ENCODE measurements at places on chromosomes 3 and 15.

DNA sequence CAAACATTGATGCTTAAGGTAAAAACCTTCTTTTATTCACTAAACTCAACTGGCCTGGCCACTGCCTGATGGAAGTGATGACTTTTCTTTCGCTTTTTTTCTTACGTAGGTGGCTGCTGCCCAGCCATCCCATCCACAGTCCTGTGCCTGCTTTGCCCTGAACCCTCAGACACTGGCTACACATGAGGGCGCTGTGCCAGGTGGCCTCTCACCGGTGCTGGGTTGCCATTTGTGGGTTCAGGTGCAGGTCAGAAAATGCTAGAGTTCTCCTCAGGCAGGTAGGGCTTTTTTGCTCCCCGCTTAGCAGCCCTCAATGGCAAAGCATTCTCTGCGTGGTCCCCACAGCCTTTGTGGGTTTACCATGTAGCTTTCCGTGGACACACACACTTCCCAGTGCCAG lies 88.3 kb upstream of the PRR23E start:
- no peak for DNase-seq

- DNase-seq, result no peak
These were observed 1.1 kb downstream of the IL16 start for GRCh38 chr15:81197688-81198281.

- peak; percentile 29 for DNase-seq
These were observed 60.2 kb downstream of the DENND4A start for GRCh38 chr15:65731926-65732325.

DNA sequence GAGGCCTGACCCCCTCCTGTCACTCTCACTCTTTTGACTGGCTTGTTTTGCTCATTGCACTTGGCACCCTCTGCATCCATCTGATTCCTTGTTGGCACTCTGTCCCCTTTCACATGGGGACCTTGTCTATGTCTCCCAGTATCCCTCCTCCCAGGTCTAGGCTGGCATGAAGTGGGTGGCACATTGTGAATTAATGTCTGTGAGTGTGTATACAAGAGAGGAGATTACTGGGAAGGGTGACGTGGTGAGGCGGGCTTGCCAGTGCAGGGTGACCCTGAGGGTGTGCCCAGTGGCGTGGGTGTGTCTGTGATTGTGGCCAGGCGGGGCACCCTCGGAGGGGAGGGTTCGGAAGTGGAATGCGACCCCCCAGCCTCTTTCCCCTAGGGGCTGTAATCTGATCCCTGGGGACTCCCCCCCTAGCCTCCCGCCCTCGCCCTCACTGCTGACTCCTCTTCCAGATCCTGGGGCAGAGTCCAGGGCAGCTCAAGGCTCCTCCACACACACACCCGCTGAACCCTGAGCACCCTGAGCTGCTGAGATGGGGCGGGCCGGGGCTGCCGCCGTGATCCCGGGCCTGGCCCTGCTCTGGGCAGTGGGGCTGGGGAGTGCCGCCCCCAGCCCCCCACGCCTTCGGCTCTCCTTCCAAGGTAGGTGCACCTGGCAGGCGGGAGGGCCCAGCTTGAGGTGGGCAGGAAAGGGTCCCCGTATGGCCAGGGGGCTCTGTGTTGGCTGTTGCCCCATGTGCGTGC lies at the start of gene SEMA3B:
SEMA3B (plus strand) TSS at position 445 of the 749 bp plus-strand sequence; CDS start at position 539, 94 bp downstream.
- DNase-seq, result peak; percentile 60

DNA sequence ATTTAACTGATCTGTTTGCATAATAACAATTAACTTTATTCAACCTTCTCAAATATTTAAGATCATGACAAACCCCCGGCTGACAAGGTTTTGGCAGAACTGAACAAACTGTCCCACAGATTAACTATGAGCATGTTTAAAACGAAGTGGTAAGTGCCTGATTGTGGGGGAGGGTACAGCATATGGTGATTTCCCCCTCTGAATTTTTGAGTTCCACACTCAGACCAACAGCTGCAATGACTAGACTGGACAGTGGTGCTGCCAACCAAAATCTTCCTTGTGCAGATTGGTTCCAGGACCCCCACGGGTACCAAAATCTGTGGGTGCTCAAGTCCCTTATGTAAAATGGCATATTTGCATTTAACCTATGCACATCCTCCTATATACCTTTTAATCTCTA lies 449.5 kb downstream of the SHQ1 start:
- DNase-seq, result no peak

- DNase-seq, result peak; percentile 43
These were observed 316.2 kb downstream of the PTPRG start for GRCh38 chr3:61877359-61878138.

DNA sequence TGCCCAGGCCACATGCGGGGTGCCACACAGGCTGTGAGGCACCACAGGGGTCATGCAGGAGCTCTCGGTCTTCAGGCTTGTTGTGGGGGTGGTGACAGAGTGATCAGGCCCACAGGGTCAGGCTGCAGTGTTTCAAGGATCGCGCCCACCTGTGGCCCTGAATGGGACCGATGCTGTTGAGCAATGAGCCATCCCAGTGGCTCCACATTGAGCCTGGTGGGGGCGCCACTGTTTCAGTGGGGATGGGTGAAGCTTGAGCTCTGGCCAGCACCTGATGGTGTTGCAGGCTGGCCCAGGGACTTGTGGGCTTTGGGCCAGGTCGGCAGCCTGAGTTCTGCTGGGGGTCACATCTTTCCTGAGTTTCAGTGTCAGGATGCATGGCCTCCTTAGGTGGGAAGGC lies 230.1 kb downstream of the UBE3A start:
- no peak for DNase-seq

- DNase-seq, result no peak
These were observed 296 bp downstream of the TPRA1 start for GRCh38 chr3:127590282-127590592.

DNA sequence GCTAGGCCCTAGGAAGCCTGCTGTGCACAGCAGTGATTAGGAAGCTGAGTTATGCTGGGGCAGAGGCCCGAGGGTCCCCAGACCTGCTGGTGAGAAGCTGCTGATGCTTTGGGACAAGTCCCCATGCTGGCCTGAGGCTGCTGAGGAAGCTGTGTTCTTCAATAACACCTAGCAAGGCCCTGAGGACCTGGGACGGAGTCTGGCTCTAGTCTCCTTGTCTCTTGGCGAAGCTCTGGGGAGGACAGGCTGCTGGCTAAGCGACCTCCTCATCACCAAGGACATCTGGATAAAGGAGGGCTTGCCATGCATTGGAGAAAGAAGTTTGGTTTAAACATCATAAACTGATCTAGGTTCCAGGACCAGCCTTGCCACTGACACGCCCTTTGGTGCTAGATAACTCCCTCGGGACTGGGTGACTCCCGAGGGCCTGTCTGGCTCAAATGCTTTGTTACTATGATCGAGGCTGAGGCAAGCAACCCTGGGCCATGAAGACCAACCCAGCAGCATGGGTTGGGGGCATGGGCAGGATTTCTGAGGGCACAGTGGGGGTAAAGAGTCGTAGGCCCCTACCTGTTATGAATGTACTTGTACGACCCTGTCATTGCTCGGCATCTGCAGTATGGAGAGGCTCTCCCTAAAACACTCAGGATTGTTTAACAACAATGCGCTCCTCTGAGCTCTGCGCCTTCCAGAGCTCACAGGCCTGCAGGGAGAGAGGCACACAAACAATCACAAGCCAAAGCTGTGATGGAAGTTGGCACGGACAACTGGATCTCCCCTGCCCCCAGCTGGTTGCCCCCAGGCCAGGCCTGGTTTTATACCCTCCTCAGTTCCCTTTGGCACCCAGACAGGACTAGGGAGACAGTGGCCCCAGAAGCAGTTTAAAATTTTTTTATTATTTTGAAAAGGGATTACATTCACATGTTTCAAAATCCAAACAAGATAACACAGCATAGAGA lies 64.4 kb downstream of the LINGO1 start:
- no peak for DNase-seq

DNA sequence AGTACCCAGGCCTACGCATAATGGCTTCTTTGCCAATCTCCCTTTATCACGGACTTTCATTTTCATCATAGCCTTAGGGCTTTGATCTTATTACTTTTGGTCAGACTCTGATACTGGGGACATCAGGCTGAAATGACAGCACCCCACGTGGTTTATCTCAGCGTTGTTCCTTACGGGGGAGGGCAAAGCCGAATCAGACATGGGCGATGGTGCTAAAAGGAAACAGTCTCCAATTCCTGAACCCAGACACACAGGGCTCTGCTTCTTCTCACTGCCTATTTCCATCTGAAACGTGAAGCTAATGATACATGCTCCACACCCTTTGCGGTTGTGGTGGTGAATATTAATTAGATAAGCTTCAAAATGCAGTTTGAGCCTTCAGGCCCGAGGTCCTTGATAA lies 59.4 kb upstream of the CD47 start:
- no peak for DNase-seq

GRCh38 chr15:36903922-36904556 lies 196.3 kb downstream of the MEIS2 start:
- DNase-seq, result no peak

DNA sequence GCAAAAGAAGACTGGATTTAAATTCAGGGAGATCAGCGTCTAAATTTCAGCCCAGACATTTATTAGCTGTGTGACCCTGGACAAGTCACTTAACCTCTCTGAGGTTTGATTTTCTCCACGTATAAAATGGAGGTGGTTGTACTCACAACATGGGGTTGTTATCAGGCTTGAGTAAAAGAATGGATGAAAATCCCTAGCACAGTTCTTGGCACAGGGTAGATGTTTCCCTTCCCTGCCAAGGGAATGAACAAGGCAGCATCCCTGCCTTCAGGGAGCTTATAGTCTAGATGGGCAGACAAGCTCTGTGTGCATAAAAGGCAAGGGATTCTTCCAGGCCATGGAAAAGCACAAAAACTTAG lies 50.2 kb upstream of the MRPS22 start:
- DNase-seq, result no peak

DNA sequence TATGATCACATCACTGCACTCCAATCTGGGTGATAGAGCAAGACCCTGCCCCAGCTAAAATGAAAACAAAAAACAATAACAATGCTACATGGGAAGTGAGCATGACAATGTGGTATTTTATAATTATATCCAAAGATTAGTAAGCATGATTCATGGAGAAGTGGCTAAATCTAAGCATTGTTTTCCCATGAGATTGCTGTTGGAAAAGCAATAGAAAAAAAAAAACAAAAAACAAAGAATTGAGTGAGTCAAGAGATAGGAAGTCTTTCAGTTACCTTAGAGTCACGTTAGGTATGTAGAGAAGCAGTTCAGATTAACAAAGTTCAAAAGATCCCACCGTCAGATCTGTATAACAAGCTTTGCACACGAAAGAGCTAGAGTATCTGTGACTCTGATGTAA lies 210.3 kb upstream of the CNTN6 start:
- DNase-seq, result peak; percentile 39

- no peak for DNase-seq
These were observed 282.3 kb downstream of the XXYLT1 start for GRCh38 chr3:194988495-194989165.

GRCh38 chr3:162489853-162490252 lies 993.2 kb downstream of the OTOL1 start:
- DNase-seq, result peak; percentile 46

DNA sequence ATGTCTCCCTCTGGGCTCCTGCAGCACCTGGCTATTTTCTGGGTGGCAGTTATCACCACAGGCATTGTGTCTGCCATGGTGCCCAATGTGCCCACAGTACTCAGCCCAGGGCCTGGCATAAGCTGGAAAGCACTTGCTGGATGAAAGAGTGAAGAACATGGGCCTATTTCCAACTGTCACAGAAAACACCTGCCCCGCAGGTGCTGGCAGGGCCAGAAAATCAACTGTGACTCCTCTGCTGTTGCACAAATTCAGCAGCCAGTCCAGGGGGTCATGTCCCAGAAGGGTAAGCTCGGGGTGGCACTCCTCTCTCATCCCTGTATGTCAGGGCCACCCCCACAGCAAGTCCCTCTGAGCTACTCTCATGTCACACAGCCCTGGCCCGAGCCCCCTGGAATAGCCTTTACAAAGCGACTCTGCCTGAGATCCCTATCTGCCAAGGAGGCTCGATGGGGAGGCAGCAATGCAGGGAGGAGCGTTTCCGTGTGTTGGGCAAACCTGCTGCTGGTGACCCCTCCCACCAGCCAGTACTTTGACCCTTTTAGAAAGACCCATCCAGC lies 16.9 kb downstream of the ITIH3 start:
- DNase-seq, result no peak

DNA sequence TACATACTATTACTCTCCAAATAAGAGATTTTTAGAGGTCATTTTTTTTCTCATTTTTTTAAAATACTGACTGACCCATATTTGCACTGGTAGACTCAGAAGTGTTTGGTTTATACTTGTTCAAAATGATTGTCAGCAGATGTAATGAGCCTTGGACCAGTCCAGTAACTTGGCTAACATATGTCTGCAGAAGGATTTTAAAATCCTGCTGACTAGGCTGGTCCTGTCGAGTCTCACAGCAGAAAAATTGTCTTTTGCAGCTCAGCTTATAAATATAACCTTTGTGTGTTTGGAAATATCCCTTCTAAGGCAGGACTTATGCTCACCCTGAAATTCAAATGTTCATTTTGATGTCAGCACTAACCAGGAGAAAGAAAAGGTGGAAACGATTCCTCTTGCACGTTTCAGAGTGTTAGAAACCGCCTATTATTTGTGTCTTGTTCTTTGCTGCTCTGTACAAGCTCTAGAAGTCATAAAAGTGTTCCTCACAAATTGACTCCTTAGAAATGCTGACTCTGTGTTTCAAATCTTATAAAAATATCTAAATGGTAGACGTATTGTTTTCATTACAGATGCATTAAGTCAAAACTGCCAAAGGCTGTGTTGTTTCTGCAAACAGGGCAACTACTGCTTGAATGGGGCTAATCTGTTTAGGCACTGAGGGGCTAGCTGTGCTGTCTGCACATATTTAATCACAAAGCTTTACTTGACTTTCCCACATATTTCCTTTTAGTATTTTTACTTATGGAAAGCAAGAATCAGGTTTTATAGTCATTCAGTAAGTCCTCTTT lies 95.3 kb downstream of the CHL1 start:
- DNase-seq, result no peak

GRCh38 chr3:11914651-11915050 lies 68.0 kb upstream of the TAMM41 start:
- DNase-seq, result no peak

GRCh38 chr3:49016414-49017228 lies 1.8 kb downstream of the DALRD3 start:
- DNase-seq, result no peak

DNA sequence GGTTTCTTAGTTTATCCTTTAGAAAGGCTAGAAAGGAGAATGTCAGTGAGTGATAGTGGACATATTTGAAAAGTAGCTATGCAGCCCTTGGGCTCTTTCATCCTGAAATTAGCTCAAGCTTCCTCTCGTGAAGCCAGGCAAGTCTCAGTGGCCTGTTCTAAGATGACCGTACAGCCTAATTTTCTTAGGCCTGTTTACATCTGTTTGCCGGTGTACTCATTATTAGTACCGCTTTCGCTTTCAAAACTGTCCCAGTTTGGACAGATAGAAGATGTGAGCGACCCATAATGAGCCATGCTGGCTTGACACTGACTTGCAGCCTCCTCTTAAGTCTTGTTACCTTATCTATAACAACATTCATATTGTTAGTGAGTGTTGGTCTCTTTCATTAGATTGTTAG lies 5.7 kb upstream of the ARL14 start:
- no peak for DNase-seq

DNA sequence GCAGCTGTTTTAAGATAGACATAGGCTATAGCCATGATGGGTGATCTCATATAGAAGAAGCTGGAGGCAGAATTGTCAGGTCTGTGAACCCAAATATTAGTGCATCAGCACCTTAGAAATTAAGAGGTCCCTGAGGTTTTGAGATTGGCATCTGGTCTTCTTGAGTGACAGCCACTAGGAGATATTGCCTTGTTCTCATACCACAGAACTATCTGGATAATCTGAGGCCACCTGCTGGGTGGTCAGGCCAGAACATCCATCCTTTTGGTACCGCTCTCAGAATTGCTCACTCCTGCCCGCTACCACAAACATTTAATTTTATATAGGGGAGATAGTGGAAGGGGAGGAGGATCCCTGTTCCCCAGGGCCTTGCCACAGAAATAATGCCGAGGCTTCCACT lies 210.6 kb upstream of the ZPLD1 start:
- DNase-seq, result peak; percentile 26

Measured in fibroblast of skin of scalp (primary cell).